ENCODE measurements at places on chromosomes 13 and 19.
A peak's percentile ranks its signal among the peaks of the same experiment; 100 is the strongest.

GRCh38 chr13:66887088-66887487 is 343.0 kb downstream of the PCDH9 start:
- DNase-seq = no peak

GRCh38 chr13:36343766-36344165 is 2.4 kb downstream of the SPART start:
- no peak for DNase-seq

DNA sequence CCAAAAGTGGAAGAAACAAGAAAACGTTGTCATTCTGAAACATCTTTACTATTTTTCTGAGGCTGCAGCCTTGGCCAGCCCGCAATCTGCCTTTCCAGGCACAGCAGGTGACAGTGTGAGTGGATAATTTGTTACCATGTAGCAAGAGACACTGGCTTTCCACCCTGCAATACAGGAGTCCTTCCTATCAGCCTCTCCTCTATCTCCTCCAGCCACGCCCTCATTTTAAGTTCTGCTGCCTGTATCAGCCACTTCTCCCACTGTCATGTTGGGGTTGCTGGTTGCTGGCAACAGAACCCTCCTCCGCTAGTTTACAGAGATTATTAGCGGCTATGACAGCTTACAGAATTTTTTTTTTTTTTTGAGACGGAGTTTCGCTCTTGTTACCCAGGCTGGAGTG is 7.7 kb upstream of the LGALS7 start:
- no peak for DNase-seq

- no peak for DNase-seq
These were observed 778.3 kb upstream of the SLC10A2 start for GRCh38 chr13:103844471-103844870.

DNA sequence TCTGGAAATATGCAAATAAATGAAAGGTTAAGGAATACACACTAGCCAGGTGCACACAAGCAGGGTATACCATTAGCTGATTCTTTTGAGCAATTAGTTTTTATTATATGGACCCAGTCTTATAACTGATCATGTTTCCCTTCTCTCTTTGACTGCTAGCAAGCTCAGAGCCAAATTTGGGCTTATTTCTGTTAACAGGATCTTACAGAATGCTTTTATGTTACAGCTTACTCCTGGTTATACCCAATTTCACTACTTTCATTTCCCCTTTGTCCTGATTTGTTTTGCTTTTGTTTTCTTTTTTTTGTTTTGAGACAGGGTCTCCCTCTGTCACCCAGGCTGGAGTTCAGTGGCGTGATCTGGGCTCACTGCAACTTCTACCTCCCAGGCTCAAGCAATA is 12.9 kb upstream of the TPT1 start:
- DNase-seq = no peak

DNA sequence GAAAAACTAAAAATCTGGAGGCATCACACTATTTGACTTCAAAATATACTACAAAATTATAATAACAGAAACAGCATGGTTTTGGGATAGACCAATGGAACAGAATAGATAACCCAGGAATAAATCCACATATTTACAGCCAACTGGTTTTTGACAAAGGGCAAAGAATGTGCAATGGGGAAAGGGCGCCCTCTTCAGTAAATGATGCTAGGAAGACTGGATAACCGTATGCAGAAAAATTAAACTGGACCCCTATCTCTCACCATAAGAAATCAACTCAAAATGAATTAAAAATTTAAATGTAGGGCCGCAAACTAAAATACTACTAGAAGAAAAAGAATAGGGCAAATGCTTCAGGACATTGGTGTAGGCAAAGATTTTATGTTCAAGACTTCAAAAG is 440.5 kb upstream of the SGCG start:
- no peak for DNase-seq

GRCh38 chr13:24744247-24744646 is 19.7 kb upstream of the RNF17 start:
- no peak for DNase-seq

DNA sequence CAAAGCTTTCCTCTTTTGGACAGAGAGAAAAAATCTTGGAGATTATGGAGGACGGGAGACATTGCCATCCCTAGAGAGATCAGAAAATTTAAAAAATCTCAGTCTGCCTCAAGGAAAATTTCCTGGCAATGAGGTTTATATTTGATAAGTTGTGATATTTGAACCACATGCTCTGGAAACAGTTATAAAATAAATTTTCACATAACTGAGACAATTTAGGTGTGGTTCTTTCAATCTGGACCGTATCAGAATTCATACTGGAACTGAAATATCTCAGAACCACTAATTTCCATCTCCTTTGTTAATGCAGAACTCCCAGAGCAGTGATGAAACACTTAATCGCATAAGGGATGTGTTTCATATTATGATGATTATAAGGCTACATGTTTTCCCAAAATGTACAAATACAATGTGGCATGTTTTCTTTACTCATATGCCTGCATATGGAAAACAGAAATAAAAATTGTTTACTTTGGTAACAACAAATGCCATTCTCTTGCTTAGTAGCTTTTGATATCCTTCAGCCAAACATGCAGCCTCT is 13.7 kb downstream of the UBE2L5 start:
- no peak for DNase-seq

DNA sequence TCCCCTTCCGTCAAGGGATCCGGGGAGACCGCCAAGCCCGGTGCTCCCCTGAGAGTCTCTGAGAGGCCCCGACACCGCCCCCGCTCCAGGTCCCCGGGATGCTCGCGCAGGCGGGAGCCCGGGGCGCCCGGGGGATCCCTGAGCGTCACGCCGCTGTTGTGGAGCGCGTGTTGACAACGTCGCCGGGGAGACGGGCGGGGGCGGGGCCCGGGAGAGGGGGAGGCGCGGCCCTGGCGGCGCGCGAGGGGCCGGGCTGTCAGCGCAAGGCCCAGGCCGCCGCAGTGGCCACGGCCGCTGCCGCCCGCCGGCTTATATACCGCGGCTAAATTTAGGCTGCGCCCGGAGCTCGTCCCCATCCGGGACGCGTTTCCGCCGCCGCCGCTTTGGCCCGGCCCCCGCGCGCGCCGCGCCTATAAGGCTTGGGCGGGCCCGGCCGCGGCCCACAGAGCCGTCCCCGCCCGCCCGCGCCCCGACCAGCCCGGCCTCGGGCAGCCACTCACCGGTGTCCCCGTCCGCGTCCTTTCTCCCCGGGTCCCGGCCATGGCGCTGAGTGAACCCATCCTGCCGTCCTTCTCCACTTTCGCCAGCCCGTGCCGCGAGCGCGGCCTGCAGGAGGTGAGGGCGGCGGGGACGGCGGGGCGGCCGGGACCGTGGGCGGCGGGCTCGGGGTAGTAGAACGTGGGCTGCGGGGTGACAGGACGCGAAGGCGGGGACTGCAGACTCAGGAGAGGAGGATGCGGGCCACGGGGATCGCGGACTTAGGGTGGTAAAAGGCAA is at the start of gene KLF2:
Gene KLF2 (plus strand): TSS at position 443 of the 777 bp plus-strand sequence. CDS start 98 bp downstream, at position 541.
- DNase-seq = peak; percentile 75

- DNase-seq = no peak
These were observed 1.2 kb upstream of the LRRC63 start for GRCh38 chr13:46210362-46211083.

DNA sequence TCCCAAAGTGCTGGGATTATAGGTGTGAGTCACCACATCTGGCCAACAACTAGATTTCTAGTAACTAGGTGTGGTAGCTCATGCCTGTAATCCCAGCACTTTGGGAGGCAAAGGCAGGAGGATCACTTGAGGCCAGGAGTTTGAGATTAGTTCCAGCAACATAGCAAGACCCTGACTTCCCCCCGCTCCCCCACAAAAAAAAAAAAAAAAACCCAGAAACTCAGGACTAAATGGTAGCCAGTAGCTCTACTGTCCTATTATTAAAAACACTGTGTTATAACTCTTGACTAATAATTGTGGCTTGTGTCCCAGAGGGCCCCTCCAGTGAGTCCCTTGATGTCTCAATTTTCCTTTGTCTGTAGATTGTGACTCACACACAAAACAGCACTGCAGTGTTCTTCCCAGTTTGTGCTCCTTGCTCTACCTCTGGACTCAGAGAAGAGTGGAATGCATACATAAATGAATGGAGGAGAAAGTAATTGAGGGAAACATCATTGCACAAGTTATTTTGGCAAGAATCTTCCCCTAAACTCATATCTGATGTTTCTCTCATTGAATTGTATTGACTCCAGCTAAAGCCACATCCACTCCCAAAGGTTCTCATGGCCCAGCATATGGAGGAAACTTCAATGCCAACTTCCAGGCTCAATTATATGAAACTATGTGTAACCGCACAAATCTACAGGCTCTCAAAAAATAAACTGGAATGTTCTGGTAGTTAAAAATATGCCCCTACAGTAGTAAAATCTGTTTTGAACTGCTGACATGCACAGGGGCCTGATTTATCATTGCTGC is 8.8 kb downstream of the TPT1 start:
- DNase-seq = no peak

- DNase-seq = peak; percentile 24
These were observed 7.3 kb upstream of the DGKH start for GRCh38 chr13:42041011-42041683.

GRCh38 chr13:101434486-101434885 is 18.0 kb upstream of the ITGBL1 start:
- DNase-seq = no peak

DNA sequence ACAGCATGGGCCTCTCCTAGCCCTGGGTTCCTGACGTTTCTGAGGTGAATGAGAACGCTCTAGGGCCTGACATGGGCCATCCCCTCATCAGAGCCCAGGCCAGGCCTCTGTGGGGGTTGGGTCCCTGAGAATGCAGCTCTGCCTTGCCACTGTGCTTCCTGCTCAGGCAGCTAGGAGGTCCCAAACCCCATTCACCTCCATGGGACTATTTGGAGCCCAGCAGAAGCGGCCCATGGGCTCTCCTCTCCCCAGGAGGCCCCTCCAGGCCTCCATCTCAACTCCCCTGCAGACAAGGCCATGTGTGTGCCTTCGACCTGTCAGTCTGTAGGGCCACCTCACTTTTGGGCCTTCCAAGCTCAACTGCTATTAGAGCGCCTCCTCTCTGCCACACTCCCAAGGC is 36.9 kb downstream of the ELL start:
- DNase-seq = no peak

DNA sequence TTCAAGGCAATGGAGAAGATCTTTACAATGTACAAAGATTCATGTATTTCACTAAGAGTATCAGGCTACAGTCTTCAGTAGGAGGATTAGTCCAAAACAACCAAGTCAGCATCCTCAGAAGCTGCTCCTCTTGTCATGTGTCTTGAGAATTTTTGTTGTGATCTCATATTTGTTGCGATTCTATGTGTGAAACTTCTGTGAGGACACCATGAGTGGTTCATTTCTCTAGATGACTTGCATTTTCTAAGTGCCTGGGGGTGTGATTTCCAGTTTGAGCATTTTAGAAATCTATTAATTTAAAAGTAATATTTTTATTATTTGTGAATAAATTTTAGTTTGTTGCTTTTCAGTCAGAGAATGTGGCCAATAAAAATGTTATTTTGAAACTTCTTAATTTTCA is 94.5 kb downstream of the RAP2A start:
- no peak for DNase-seq

DNA sequence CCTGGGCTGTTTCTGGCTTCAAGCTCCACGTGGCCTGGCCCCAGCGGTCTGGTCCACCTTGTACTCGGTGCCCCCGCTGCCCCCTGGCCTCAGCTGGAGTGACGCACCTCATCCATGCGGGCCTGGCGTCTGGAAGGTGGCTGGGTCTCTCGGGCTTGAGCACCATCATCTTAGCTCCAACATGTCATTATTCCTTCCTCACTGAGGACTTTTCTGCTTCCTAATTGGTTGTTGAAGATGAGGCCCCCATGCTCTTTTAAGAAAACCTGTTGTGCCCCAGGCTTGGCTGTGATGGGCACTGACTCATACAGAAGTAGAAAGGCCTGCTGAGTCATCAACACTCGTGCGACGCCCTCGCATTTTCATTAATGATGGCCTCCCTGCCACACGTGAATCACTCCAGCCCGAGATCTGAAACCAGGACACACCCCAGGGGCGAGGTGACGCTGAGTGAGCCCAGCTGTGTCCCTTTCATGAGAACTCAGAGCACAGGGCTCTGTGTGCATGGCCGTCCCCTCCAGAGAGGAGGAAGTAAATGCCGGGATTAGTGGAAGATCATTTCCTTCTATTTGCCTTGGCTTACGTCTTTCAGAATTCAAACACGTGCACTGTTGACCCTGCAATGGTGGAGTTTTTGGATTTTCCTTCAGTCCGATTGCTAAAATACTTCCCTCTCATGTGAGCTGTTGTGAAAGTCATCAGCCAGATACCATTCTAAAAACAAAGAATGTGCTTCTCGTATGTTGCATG is 14.0 kb upstream of the GJA3 start:
- peak; percentile 45 for DNase-seq

GRCh38 chr13:64083811-64084210 is 2668.2 kb upstream of the PCDH20 start:
- no peak for DNase-seq

DNA sequence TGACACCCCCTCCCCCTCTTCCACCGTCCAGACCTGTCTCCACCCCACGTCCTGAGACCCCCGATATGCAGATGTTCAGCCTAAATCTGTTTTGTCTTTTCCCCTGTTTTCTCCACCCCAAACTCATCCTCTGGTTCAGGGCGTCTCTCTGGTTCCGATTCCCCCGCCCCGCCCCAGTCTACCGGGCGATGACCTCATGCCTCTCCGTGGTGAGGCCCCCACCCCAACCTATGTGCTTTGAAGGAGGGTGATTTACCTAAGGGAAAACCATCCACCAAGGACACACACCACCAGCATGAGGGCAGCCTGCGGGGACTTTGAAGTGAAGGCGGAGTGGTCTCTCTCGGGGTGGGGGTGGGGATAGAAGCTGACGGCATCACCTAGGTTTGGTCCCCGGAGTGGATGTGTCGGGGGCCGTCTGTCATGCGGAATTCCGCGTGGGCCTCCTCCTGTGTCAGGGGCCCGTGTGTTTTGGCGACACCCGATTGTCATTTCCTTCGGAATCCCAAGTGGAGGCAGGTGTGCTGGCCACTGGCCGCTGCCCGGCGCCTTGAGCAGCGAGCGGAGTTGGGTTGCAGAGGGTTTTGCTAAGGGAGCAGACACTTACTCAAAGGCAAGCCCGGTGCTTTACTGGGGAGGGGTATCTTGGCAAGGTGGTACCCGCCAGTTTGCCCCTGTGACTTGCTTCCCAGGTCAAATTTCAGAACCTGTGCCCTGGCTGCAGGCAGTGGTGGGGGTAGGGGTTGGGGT is 1.4 kb downstream of the FZR1 start:
- no peak for DNase-seq

DNA sequence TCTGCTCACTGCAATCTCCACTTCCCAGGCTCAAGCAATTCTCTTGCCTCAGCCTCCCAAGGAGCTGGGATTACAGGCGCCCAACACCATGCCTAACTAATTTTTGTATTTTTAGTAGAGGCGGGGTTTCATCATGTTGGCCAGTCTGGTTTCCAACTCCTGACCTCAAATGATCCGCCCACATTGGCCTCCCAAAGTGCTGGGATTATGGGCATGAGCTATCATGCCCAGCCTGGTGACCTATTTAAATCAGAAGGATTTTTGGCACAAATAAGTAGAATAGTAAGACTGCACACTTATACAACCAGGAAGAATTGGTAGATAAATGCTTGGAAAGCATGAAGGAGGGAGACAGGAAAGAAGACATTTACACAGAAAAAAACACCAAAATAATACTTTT is 53.4 kb upstream of the AKAP11 start:
- DNase-seq = no peak

Data from activated CD4-positive, alpha-beta T cell treated with anti-CD3 and anti-CD28 coated beads, Interleukin-2, amount 50 U/mL, for 24 hours (primary cell).